ENCODE measurements at places on chromosomes 5 and 9. TPM values are rescaled to one million over a fixed set of nuclear protein-coding genes. Genes with fewer than 3 reads are reported as not detected.
A peak's percentile ranks its signal among the peaks of the same experiment; 100 is the strongest.

Gene CCNI2
- not detected for total RNA-seq

Gene TAF11L5
- not detected for total RNA-seq

Gene HNRNPK
- 601 TPM for total RNA-seq

Gene RHOBTB3
- 447 TPM for total RNA-seq

Gene PCSK1
- not detected for total RNA-seq

Gene SHLD3
- 3.9 TPM for total RNA-seq

Gene MARCHF11
- total RNA-seq, result not detected

Gene DOCK8
- not detected for total RNA-seq

DNA sequence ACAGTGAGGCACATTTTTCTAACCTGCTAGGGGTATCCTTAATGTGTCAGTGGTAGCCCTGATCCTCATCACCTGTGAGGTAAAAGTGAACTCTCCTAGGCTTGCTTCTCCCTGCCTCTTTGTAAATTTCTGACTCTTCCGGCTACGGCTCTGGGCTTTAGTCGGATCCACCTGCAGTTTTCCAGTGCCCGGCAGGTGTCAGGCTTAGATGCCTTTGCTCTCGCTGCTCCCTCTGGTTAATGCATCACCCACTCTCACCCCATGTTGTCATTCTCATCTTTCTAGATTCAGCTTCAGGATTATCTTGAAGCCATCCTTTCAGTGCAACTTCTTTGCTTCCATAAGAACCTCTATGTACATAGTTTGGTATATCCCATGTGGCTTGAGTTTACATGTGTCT, 3.6 kb downstream of the CEP78 start:
- DNase-seq, result no peak

GRCh38 chr5:74257060-74257527, 383.4 kb downstream of the ENC1 start:
- no peak for DNase-seq

DNA sequence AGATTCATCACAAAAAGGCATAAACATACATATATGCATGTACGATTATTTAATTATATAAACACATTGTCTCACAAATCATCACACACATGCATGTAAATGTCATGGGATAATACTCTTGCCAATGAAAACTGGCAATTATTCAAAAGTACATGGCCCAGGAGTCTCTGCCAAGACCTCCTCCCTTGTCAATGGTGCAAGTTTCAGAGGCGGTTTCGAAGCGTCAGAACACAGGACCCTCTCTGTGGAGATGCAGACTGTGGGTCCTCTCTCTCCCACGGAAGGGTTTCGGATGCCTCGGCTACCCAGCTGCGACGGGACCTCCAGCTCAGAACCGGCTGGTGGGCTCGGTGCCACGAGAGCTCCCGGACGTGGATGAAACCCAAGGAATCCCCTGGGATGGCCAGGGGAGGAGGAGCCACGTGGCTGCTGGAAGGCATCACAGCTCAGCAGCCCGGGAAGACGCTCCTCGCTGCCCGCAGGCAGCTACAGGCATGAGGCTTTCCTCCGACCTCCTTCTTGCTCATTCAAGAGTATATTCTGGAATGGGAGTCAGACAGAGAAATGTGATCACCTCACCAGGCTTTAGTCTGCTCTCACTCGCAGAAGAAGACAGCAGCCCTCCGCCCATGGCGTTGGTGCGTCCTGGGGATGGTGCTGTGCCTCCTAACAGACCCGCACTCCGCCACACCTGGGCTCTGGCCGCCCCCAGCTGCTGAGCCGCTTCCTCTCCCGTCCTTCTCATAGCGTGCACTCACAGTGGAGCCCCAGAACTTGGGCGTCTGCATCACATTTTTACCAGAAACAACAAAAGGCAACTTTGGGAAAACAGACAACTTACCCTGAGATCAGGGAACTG, 308.8 kb downstream of the IRX2 start:
- DNase-seq, result no peak

- DNase-seq, result no peak
Measured at GRCh38 chr5:118069452-118069851, 918.9 kb downstream of the DTWD2 start.

- DNase-seq, result no peak
Measured at GRCh38 chr5:111673891-111674626, 82.9 kb downstream of the NREP start.

DNA sequence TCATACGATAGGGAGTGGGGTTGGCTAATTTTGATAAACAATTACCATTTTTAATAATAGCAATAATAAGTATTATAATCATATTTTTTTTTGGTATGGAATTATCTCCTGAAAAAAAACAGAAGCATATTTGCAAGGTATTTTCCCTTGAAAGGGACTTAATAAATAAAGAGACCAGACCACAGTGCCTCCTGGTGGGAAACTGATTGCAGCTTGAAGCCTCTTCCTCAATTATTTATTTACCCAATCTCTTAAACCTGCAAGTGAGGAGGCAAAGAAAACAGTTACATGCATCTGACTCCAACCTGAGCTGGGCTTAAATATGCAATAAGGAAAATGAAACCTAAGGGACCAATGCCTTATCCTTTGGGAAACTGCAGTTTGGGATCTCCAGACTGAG, 388.1 kb upstream of the ACO1 start:
- no peak for DNase-seq

GRCh38 chr9:120659209-120659608, 55.1 kb downstream of the MEGF9 start:
- no peak for DNase-seq

DNA sequence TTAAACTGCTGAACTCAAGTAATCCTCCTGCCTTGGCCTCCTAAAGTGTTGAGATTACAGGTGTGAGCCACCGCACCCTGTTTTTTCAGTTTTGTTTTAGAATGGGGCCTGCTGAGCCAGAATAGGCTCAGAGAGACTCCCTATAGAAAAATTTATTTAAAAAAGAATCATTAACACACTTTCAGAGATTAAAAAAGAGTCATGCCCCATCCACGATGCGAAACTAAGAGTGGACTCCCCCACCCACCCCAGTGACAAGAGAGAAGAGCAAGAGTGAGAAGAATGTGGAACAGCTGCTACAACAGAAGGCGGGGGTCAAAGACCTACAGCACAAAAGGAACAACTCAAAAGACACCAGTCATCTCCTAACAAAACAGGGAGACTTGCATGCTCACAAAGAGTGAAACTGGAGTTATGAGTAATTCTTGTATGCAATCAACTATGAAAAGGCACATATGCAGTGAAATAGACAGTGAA, 47.2 kb downstream of the GLDC start:
- peak; percentile 29 for DNase-seq

DNA sequence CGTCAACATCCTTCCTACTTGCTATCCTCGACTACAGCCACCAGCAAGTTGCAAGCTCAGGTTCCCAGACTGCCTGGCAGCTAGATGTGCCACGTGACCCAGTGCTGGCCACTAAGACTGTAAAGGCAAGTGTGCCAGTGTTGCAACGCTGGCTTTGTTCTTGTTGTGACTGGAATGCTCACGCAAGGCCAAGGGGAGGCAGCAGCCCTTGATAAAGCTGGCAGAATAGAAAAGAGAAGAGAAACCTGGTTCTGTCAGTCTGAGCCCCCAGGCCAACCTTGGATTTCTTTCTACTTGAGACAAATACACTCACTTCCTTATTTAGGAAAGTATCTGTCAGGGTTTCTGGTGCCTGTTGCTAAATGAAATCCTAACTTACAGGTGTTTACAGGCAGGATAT, 113.0 kb downstream of the KLHL3 start:
- no peak for DNase-seq

DNA sequence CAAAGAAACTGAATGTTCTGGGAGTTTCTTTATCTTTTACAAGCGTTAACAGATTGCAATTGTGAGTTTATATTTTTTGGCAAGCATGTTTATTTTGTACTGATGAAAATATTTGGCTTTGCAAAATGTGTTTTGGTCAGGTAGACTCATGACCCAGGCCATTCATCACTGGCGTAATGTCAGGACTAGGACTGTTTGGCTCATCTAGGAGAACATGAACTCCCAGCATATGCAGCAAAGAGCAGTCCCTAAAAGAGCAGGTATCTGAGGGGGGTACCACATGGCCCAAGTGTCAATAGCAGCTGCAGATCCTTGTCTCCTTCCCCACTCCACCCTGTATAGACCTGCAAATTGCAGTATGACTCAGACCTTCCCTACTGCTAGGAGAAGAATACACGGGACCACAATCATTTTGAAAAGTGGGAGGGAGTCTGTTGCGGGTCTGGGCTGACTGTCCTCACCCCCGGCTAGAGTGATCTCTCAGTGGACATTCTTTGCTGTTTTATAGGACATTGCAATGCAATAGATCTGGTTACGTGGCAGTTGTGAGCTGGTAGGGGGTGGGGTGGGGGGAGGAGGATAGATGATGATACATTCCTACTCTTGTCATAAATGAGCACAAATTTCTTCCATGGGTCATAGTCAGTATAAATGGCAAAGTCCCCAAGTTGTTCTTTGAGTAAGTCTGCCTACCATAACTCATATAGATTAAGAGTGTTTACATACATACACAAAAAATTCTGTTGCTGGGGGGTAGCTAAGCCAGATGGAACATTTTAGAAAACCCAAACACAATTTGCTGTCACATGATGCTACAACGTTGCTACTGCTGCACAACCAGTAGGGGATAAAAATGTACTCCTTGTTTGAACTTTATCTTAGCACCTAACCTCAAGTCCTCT, 20.8 kb upstream of the SNCAIP start:
- DNase-seq, result no peak

DNA sequence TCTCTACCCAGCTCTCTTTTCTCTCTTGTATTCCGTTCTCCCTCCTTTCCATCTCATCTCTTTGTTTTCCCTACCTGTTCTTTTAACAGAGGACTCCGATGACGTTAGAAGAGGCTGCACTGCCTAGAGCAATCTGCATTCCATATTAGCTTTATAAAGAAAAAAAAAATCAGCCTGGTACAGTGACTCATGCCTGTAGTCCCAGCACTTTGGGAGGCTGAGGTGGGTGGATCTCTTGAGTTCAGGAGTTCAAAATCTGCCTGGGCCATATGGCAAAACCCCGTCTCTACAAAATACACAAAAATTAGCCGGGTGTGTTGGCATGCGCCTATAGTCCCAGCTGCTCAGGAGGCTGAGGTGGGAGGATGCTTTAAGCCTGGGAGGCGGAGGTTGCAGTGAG, 49.0 kb downstream of the DAPK1 start:
- no peak for DNase-seq

- DNase-seq, result peak; percentile 80
Measured at GRCh38 chr9:110443866-110444220, 106.2 kb upstream of the TXNDC8 start.

- DNase-seq, result no peak
Measured at GRCh38 chr5:136420168-136420898, 55.0 kb upstream of the TRPC7 start.

DNA sequence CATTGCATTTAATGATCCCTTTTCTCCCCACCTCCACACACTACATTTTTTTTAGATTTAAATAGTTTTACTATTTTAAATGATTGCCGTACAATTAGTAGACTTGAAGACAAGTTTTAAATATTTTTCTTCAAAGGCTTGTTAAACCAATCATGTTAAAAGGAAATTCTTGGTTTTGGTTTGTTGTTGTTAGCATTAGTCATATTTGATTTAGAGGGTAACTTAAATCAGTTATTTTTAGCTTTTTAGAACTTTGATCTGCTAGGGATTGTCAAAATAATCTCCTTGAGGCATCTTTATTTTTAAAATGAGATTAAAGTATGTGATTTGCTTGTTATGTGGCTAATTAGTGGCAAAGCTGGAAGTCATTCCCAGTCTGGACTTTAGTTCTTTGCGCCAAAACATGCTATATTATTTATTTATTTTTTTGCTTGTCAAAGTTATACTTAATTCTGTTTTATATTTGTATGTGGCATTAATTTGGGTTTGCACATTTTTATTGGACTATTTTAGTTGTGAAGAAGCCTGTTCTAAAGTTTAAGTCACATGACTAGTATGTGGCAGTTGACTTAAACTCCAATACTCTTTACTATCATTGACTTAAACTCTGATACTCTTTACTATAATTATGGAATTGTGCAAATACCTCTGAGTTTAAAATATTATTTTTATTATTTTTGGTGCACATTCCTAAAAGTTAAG, 14.7 kb downstream of the ITGA1 start:
- DNase-seq, result peak; percentile 50

- DNase-seq, result no peak
Measured at GRCh38 chr9:137606734-137607138, 1.2 kb downstream of the ARRDC1 start.

GRCh38 chr5:95803271-95804148, 19.0 kb downstream of the GLRX start:
- DNase-seq, result no peak

GRCh38 chr9:110357505-110357904, 19.8 kb upstream of the TXNDC8 start:
- no peak for DNase-seq

GRCh38 chr5:102663749-102664530, 91.2 kb upstream of the PAM start:
- DNase-seq, result no peak

- no peak for DNase-seq
Measured at GRCh38 chr9:124041817-124042116, 30.2 kb downstream of the LHX2 start.

- DNase-seq, result no peak
Measured at GRCh38 chr9:30250872-30251271, 2133.6 kb upstream of the ACO1 start.

- DNase-seq, result peak; percentile 67
Measured at GRCh38 chr5:54259090-54259489, 51.3 kb downstream of the ARL15 start.

GRCh38 chr5:59789197-59789596, 104.3 kb downstream of the PDE4D start:
- no peak for DNase-seq

DNA sequence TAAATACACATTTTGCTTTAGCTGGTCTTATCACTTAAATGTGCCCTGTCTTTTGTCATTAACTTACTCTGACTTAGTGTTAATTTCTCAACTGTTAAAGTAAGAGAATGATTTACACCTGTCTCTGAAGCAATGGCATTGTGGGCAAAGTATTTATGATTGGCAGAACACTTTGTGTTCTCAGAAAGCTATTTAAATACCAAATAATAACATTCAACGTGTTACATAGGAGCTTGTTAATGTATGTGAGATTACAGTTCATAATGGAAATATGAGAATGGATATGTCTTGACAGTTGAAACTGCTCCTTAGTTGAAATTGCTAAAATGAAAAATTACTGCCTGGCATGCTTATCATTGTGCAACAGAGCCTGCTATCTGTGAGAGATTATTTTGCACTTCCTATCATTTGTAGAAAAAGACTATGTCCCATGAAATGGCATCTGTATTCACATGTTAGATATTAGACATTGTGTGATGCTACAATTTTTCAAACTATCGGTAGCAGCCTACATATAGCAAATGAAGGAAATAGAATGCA, 46.1 kb downstream of the PRR16 start:
- DNase-seq, result no peak

GRCh38 chr5:87081016-87081415, 186.7 kb upstream of the RASA1 start:
- no peak for DNase-seq

- DNase-seq, result peak; percentile 62
Measured at GRCh38 chr9:134734270-134734669, 92.7 kb downstream of the COL5A1 start.

- DNase-seq, result no peak
Measured at GRCh38 chr5:141245250-141245717, at the start of gene PCDHB15. Gene PCDHB15, plus strand, starts transcription at chr5:141245395. Its CDS starts 184 bp downstream, at chr5:141245579.

Data from IMR-90 (cell line).